ENCODE measurements at places on chromosomes 2 and 18.

- H3K27me3 ChIP-seq: no peaks in the 10 kb centered on the region
- no peaks in the 10 kb centered on the region for H3K36me3 ChIP-seq
- no peak for DNase-seq
- no peaks in the 10 kb centered on the region for H3K4me1 ChIP-seq
- no peak overlapping the region for H3K27ac ChIP-seq
- H3K4me3 ChIP-seq: no peak overlapping the region
Observed at GRCh38 chr18:70029163-70029562, 81.5 kb upstream of the CD226 start.

DNA sequence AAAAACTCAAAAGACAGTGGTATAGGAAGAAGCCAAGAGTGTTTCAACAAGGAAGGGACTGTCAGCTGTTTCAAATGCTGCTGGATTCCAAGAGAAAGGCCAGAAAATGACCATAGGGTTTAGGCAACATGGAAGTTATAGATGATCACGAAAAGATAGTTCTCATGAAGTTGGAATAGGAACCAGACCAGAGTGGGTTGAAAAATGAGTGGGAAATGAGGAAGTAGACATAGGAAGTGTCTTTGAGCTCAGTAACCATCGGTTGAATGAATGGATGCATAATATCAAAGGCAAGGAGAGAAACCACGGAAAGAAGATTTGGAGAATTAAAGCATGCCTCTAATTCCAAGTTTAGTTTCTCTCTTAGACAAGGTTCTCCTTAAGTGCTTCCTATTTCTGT is 1.3 kb downstream of the NCAPH start:
- no peaks in the 10 kb centered on the region for H3K27me3 ChIP-seq
- H3K4me1 ChIP-seq: no peaks in the 10 kb centered on the region
- no peak overlapping the region for H3K27ac ChIP-seq
- H3K4me3 ChIP-seq: no peak overlapping the region
- DNase-seq: no peak

DNA sequence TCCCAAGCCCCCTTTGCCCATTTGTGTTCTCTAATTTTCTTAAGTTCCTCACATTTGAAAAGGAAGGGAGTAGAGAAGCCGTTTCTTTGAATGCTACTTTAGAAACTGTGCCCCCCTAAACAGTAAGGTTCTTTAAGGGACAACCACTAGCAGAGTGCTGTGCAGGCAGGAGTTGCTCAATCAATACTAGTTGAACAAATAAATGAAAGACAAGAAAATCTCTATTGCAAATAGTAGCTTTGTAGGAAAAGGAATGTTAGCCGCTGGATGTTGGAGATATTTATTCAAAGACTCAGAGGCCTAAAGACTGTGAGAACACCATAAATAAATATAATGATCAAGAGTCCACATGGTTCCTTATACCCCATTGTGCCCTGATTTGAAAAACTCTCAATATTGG is 119.8 kb upstream of the SMAD7 start:
- no peaks in the 10 kb centered on the region for H3K4me1 ChIP-seq
- no peak overlapping the region for H3K4me3 ChIP-seq
- H3K36me3 ChIP-seq: no peaks in the 10 kb centered on the region
- no peak for DNase-seq

DNA sequence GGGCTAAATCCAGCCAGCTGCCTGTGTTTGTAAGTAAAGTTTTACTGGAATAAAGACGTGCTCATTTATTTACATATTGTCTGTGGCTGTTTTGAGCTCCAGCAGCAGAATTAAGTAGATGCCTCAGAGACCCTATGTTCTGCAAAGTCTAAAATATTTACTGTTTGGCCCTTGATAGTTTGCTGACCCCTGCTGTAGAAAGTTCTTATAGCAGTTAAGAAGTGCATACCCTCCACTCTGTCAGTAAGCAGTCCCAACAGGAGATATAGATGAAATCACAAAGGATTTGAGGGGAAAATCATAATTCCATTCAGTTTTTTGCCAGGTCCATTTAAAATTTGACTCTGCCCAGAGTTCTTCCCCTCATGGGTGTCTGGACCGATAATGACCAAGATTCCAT is 50.1 kb upstream of the ITM2C start:
- no peaks in the 10 kb centered on the region for H3K4me1 ChIP-seq
- no peak overlapping the region for H3K27ac ChIP-seq
- H3K36me3 ChIP-seq: peaks cover 13% of the 10 kb centered on the region

GRCh38 chr18:24271381-24272228 is 126.0 kb downstream of the OSBPL1A start:
- peak; percentile 50 for DNase-seq
- H3K4me1 ChIP-seq: peaks cover 4% of the 10 kb centered on the region
- H3K36me3 ChIP-seq: no peaks in the 10 kb centered on the region
- no peaks in the 10 kb centered on the region for H3K27me3 ChIP-seq
- H3K4me3 ChIP-seq: peak overlapping the region; percentile 45
- H3K27ac ChIP-seq: no peak overlapping the region

GRCh38 chr2:238956676-238957075 is 108.8 kb downstream of the TWIST2 start:
- H3K27me3 ChIP-seq: no peaks in the 10 kb centered on the region
- H3K36me3 ChIP-seq: no peaks in the 10 kb centered on the region
- DNase-seq: no peak
- H3K4me3 ChIP-seq: no peak overlapping the region
- no peak overlapping the region for H3K27ac ChIP-seq
- H3K4me1 ChIP-seq: no peaks in the 10 kb centered on the region

DNA sequence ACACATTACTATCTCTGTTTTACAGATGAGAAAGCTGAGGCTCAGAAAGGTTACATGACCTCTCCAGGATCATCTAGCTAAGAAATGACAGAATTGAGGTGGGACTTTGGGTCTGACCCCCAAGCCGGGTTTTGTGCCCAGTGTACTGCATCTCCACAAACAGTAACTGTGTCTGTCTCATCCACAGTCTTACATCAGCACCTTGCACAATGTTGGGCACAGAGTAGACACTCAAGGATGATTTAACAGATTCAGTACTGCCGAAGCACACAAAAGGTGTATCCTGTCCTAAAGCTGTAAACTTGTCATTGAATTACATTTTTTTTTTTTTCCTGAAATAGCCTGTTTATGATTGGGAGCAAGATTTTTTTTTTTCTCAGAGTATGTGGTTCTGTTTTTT is 84.8 kb downstream of the ADCYAP1 start:
- H3K36me3 ChIP-seq: no peaks in the 10 kb centered on the region
- no peaks in the 10 kb centered on the region for H3K27me3 ChIP-seq
- H3K4me1 ChIP-seq: peaks cover 4% of the 10 kb centered on the region
- no peak overlapping the region for H3K27ac ChIP-seq

GRCh38 chr2:157194097-157194688 is 63.3 kb upstream of the GALNT5 start:
- DNase-seq: peak; percentile 5
- H3K36me3 ChIP-seq: no peaks in the 10 kb centered on the region
- H3K4me1 ChIP-seq: no peaks in the 10 kb centered on the region
- no peak overlapping the region for H3K4me3 ChIP-seq
- no peaks in the 10 kb centered on the region for H3K27me3 ChIP-seq
- H3K27ac ChIP-seq: no peak overlapping the region

- no peak overlapping the region for H3K4me3 ChIP-seq
- no peaks in the 10 kb centered on the region for H3K27me3 ChIP-seq
- no peaks in the 10 kb centered on the region for H3K36me3 ChIP-seq
Observed at GRCh38 chr2:96907115-96908041, 37.5 kb upstream of the SEMA4C start.

GRCh38 chr18:36141576-36141975 is 11.9 kb downstream of the ELP2 start:
- DNase-seq: no peak
- no peaks in the 10 kb centered on the region for H3K4me1 ChIP-seq
- no peaks in the 10 kb centered on the region for H3K27me3 ChIP-seq
- no peak overlapping the region for H3K27ac ChIP-seq
- H3K36me3 ChIP-seq: peaks cover 11% of the 10 kb centered on the region

GRCh38 chr2:134224005-134224404 is 29.9 kb upstream of the MGAT5 start:
- no peak overlapping the region for H3K4me3 ChIP-seq
- no peak overlapping the region for H3K27ac ChIP-seq
- no peaks in the 10 kb centered on the region for H3K27me3 ChIP-seq

DNA sequence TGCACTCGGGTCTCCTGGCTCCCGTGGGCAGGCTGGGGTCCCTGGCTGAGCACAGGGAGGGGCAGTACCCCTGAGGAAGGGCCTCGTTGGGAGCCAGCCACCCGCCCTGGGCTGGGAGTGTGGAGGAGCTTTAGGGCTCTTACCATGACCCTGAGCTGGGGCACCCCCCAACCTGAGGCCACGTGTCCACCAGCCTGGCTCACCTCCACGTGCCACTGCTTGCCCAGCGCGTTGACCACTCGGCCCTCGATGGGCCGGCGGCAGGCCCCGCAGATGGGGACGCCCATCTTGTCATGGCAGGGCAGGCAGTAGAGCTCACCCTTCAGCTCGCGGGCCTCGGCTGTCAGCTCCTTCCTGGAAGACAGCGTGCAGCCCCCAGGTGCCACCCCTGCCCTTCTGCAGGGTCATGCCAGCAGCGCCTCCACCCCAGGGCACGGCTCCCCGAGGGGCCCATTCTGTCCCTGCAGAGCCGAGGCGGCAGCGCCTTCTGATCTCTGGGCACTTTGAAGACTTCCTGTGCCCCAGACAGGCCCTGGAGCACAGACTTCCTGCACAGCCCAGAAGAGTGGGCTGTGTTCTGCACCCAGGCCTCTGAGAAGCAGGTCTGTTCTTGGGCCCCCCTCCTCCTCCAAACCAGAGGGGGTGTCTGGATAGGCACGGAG is 4.0 kb upstream of the GPR17 start:
- H3K4me3 ChIP-seq: no peak overlapping the region
- H3K36me3 ChIP-seq: no peaks in the 10 kb centered on the region
- DNase-seq: no peak
- H3K4me1 ChIP-seq: peaks cover 14% of the 10 kb centered on the region
- H3K27me3 ChIP-seq: no peaks in the 10 kb centered on the region

All from iPS DF 6.9 (cell line).